Activated naive CD4-positive, alpha-beta T cell treated with anti-CD3 and anti-CD28 coated beads, Interleukin-2, amount 10 ng/mL, durations not matched to agents 7 days and 5 days (primary cell): ENCODE measurements at places on chromosomes 1 and 21.

DNA sequence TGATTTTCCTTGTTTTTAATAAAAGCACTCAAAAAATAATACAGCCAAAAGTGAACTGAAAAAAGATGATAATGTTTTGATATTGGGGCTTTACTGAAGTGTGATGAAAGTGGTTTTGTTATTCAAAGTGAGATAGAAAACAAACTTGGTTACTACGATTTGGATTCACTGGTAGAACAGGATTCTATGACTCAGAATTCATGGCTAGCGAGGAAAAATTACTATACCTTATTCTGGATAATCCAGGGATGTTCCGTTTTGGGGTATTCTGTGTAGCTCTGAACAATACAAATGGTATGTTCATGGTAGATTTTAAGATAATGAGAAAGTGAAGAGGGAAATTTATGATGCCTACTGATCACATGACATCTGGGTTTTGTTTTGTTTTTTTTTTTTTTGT is 117.7 kb downstream of the NRDC start:
- DNase-seq = no peak

GRCh38 chr1:76281306-76281705 is 206.8 kb downstream of the ST6GALNAC3 start:
- DNase-seq = no peak

- no peak for DNase-seq
Measured at GRCh38 chr1:100009458-100009857, 39.7 kb downstream of the SLC35A3 start.

DNA sequence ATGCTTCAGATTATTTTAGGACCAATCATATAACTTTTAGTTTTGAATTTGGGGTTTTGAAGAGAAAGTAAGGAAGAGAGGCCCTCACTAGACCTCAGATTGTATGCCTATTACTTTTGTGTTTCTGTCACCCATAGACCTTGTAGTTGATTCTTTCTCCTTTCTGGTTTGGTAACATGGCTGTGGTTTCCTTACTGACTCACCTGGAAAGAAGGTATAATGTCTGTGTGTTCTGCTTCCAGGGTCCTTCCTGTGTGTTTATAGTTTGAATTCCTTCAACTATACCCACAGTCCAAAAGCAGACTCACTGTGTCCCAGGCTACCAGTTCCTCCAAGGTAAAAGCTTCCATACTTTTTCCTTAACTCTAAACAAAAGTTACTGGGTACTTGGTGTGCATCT is 8.1 kb downstream of the SLC44A3 start:
- no peak for DNase-seq

- no peak for DNase-seq
Measured at GRCh38 chr1:216621536-216621935, 101.7 kb downstream of the ESRRG start.

DNA sequence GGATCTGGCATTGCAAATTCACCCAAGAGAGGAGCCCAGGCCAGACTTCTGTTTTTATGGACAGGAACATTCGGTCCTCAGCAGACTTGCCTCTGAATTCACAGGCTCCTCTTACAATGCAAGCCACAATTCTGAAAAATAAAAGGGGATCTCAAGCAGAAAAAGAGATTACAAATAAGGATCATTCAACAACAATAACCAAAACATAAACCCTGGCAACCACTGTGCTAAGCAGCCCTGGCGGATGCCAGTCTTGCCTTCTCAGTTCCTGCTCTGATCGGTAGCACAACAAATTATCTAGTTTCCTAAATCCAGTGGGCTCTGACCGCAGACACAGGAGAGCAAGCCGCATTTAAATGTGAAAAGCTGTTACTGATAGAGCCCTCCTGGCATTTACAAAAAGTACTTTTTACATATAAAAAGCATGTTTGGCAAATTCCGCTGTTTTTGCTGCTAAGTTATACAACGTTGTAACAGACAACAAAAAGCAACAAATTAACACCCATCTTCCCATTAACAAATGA is 123.4 kb upstream of the FOXD3 start:
- no peak for DNase-seq

GRCh38 chr1:210151052-210151672 is 81.4 kb upstream of the SERTAD4 start:
- no peak for DNase-seq

GRCh38 chr1:205532996-205533735 is 28.7 kb downstream of the CDK18 start:
- peak; percentile 11 for DNase-seq

- no peak for DNase-seq
Measured at GRCh38 chr1:162502928-162503327, 5.3 kb downstream of the UHMK1 start.

- DNase-seq = no peak
Measured at GRCh38 chr1:54567961-54568360, 19.9 kb downstream of the ACOT11 start.

DNA sequence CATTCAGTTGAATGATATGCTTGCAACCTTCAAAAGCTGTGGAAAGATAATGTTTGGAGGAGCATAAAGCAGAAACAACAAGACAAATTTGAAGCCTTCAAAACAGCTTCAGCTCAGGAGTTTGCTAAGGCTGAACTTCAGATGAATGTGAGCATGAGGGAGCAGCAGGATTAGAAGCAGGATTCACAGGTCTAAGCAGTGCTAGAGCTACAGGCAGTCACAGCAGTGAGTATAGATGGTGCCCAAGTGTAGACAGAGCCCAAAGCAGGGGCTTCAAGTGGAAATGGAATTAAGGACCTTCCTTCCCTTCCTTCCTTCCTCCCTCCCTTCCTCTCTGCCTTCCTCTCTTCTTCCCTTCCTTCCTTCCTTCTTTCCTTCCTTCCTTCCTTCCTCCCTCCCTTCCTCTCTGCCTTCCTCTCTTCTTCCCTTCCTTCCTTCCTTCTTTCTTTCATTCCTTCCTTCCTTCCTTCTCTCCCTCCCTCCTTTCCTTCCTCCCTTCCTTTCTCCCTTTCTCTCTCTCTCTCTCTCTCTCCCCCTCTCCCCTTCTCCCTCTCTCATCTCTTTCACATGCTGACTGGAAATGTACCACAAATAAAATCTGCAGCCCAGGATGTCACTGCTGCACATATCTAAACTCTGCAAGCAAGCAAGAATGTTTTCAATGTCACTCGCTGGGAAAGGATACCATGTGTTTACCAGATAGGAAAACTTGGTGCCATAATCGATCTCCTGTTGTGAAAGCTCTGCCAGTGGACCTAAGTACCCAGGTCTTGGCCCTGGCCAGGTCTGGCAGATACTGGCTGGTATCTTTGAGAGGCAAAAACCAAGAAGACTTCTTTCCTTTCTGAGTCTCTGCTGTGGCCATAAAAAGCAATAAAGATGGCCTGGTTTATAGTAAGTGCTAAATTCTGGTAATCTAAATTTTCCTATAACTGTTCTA is 13.1 kb upstream of the SLC30A10 start:
- no peak for DNase-seq

DNA sequence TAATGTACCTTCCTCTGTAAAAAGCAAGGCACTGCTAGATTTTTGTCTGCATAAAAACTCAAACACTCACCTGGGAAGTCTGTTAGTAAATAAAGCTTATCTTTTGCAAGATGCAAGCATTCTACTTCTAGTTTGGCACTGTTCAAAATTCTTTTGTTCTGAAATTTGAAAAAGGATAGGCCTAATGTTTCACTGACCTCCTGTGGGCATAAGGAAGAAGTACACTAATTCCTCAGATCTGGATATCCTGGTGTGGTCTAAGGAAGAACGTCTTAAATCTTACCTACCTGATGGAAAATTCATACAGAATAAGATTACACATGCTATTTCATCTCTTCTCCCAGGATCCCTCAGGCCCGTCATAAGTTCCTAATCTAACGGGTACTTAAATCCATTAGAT is 93.5 kb upstream of the CAMK1G start:
- DNase-seq = no peak

- DNase-seq = peak; percentile 75
Measured at GRCh38 chr1:43348809-43349593, 9.8 kb upstream of the CDC20 start.
